Urinary bladder (tissue), 4 donors: ENCODE measurements at places on chromosomes 3 and 15. TPM values are rescaled to one million over a fixed set of nuclear protein-coding genes. Genes with fewer than 3 reads are reported as not detected.

DNA sequence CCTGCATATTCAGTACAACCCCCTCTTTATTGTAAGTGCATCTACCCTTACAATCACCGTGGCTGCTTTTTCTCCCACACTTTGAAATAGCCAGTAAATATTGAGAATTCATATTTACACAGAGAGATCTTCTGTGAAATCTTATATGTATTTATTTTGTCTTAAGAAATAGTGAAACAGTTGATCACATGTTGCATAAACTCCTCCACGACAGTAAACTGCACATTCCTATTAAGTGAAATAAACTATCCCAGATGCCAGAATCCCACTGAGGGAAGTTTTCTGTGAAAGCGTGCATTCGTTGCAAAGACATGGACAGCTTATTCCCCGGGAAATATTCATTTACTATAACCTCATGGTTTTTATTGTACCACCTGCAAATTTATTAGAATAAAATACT, 796.0 kb downstream of the ROBO2 start:
- no peak for DNase-seq

DNA sequence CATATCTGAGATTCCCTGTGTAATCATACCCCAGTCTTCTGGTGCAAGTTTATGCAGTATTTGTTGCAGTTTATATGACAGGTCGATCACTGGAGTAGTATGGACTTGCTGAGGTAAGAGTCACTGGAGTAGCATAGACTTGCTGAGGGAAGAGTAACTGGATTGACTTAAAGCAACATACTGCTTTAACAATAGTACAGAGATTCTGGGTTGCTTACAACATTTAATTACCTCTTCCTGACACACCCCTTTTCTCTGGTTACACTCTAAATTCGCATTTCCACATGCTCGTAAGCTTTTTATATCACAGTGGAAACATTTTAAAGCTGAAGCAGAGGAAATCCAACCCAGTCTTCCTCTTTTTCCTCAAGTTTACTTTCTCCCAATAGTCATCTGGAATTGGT, 11.8 kb downstream of the AAGAB start:
- DNase-seq: no peak

- no peak for DNase-seq
Observed at GRCh38 chr15:52181938-52182780, 9.0 kb downstream of the GNB5 start.

DNA sequence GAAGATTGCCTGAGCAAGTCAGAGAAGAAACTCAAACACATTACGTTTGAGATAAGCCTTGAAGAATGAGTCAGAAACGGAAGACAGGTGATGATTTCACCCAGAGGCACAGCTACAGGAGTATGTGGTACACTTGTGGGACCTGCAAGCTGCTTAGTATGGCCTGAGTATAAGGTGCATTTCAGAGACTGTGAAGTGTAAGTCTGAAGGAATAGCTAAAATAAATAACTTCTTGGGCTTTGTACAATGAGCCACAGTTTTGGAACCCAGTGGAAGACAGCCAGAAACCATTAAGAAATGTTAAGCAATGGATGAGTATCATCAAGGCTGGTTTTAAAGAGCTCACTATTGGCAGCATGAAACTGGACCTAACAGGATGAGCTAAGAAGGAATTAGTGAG, 826.2 kb downstream of the ROBO1 start:
- DNase-seq: no peak

DNA sequence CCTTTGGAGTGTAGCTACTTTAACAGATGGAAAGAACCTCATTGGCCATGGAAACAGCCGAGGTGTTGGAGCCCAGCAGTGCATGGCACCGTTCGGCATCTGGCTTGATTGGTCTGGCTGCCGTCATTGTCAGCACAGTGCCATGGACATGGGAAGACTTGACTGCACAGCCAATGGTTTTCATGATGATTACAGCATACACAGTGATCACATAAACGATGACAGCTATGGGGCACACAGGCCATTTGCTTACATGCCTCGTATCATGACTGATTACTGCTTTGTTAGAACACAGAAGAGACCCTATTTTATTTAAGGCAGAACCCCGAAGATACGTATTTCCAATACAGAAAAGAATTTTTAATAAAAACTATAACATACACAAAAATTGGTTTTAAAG, 44.1 kb downstream of the PGPEP1L start:
- DNase-seq: no peak

- DNase-seq: peak; percentile 64
Observed at GRCh38 chr3:143809121-143809621, 39.1 kb downstream of the SLC9A9 start.

DNA sequence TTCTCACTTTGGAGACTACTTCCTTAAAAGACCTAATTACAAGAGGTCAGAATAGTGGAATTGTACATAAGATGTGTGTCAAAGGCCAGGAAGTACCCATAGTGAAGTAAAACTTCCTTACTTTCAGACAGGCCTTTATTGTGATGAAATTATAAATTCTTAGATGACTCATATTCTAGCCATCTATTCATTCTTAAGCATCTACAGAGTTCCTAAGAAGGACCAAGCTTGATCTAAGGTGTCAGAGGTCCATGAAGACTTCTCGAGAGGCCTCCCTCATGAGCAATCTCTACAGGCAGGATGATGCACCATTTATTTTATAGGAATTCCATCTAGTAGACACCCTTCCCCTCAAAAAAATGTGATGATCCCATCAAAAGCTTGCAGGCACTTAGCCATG, 493.3 kb downstream of the MAGI1 start:
- DNase-seq: no peak

- no peak for DNase-seq
Observed at GRCh38 chr3:14540821-14541385, 761 bp upstream of the GRIP2 start.

The BOC gene
- 53.0 TPM for total RNA-seq

- DNase-seq: no peak
Observed at GRCh38 chr3:170907637-170908234, 701 bp downstream of the EIF5A2 start.
